ENCODE measurements at places on chromosomes 12 and 14. TPM values are rescaled to one million over a fixed set of nuclear protein-coding genes. Genes with fewer than 3 reads are reported as not detected.

KRT72 gene
- total RNA-seq, result not detected

SLC7A7 gene
- 5.9 TPM for total RNA-seq

ACOT6 gene
- total RNA-seq, result not detected

- H3K36me3 ChIP-seq, result no peaks in the 10 kb centered on the region
- no peak overlapping the region for H3K4me3 ChIP-seq
- no peaks in the 10 kb centered on the region for H3K4me1 ChIP-seq
- no peaks in the 10 kb centered on the region for H3K27me3 ChIP-seq
These were observed 132.3 kb downstream of the C12orf75 start for GRCh38 chr12:105462831-105463230.

- no peak for DNase-seq
- H3K36me3 ChIP-seq, result no peaks in the 10 kb centered on the region
- H3K27ac ChIP-seq, result no peak overlapping the region
- H3K4me3 ChIP-seq, result no peak overlapping the region
- no peaks in the 10 kb centered on the region for H3K4me1 ChIP-seq
These were observed 162.0 kb downstream of the IPO8 start for GRCh38 chr12:30533558-30534265.

GRCh38 chr14:61466905-61467280 is 145.5 kb downstream of the PRKCH start:
- peaks cover 8% of the 10 kb centered on the region for H3K4me1 ChIP-seq
- no peak overlapping the region for H3K4me3 ChIP-seq
- H3K36me3 ChIP-seq, result no peaks in the 10 kb centered on the region
- DNase-seq, result no peak

GRCh38 chr12:3332188-3332587 is 158.8 kb upstream of the PRMT8 start:
- no peak overlapping the region for H3K4me3 ChIP-seq
- no peaks in the 10 kb centered on the region for H3K4me1 ChIP-seq
- H3K27me3 ChIP-seq, result no peaks in the 10 kb centered on the region
- no peak for DNase-seq

GRCh38 chr12:123829561-123829960 is 67.5 kb downstream of the DNAH10 start:
- no peaks in the 10 kb centered on the region for H3K36me3 ChIP-seq
- H3K4me1 ChIP-seq, result no peaks in the 10 kb centered on the region
- H3K27ac ChIP-seq, result no peak overlapping the region
- DNase-seq, result no peak

DNA sequence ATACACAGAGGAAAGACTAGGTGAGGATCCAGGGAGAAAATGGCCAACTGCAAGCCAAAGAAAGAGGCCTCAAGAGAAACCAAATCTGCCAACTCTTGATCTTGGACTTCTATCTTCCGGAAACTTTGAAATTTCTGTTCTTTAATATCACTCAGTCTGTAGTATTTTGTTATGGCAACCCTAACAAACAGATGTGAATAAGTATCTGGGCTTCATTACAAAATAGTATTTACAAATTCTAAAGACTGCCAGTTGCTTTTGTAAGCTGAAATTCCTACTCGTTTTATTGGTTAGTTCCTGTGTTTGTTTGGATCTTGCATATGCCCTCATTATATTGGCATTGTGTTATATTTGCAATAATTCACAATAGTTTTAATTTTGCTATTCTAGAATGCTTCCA is 143.2 kb upstream of the USP15 start:
- H3K36me3 ChIP-seq, result no peaks in the 10 kb centered on the region
- DNase-seq, result no peak
- H3K4me1 ChIP-seq, result no peaks in the 10 kb centered on the region

All from uterus (tissue), 4 donors.